Mesothelial cell of epicardium (in vitro differentiated cells): ENCODE measurements at places on chromosomes 1 and 21.

GRCh38 chr1:91153341-91153740, 131.5 kb upstream of the ZNF644 start:
- DNase-seq, result no peak

- no peak for DNase-seq
Measured at GRCh38 chr1:10046356-10047085, 13.8 kb downstream of the UBE4B start.

DNA sequence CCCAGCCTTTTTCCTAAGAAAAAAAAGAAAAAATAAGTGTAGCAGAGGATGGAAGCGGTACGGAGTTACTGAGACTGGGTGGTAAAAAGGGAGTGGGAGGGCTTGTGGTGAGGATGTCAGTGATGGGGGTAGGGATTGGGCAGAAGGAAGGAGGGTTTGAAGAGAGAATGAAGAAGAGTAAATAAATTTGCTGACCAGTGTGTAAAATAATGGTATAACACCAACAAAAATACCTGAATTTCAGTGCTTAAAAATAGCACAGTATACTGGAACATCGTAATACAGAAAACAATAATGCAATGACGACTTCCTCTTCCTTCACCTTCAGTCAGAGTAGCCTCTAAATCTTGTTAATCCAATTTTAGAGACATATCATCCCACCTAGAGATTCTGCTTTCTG, 18.8 kb upstream of the SYPL2 start:
- DNase-seq, result no peak

GRCh38 chr1:39969531-39970270, 14.8 kb downstream of the MFSD2A start:
- DNase-seq, result no peak

- DNase-seq, result no peak
Measured at GRCh38 chr1:10173582-10173981, 36.8 kb upstream of the KIF1B start.

- DNase-seq, result no peak
Measured at GRCh38 chr1:188386161-188386560, 1557.4 kb downstream of the PLA2G4A start.

DNA sequence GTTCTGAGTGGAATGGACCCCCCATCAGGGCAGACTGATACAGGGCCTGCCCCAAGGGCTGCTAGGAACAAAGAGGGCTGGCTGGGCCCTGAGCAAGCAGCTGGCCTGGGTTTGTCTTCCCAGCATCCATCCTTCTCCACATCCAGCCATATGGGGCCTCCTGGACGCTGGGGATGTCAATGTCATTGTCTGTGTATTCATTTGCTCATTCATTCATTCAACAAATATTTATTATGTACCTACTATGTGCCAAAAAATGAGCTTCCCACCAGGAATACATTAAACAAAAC, 15.6 kb upstream of the ECE1 start:
- DNase-seq, result no peak

DNA sequence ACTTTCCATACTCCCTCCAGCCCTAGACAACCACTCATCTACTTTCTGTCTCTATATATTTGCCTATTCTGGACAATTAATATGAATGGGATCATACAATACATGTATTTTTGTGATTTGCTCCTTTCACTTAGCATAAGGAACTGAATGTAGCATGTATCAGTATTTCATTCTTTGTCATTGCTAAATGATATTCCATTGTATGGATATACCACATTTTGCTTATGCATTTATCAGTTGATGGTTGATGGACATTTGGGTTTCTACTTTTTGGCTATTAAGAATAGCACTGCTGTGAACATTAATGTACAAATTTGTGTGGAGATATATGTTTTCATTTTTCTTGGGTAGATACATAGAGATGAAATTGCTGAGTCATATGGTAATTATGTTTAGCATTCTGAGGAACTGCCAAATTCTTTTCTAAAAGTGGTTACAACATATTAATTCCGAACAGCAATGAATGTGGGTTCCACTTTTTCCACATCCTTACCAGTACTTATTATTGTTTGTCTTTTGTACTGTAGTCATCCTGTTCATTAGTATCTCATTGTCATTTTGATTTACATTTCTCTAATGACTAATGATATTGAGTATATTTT, 121.0 kb downstream of the LRRC40 start:
- no peak for DNase-seq

GRCh38 chr1:22854688-22855565, 117.7 kb downstream of the LACTBL1 start:
- no peak for DNase-seq

- no peak for DNase-seq
Measured at GRCh38 chr1:145917595-145917994, 922 bp downstream of the PEX11B start.

DNA sequence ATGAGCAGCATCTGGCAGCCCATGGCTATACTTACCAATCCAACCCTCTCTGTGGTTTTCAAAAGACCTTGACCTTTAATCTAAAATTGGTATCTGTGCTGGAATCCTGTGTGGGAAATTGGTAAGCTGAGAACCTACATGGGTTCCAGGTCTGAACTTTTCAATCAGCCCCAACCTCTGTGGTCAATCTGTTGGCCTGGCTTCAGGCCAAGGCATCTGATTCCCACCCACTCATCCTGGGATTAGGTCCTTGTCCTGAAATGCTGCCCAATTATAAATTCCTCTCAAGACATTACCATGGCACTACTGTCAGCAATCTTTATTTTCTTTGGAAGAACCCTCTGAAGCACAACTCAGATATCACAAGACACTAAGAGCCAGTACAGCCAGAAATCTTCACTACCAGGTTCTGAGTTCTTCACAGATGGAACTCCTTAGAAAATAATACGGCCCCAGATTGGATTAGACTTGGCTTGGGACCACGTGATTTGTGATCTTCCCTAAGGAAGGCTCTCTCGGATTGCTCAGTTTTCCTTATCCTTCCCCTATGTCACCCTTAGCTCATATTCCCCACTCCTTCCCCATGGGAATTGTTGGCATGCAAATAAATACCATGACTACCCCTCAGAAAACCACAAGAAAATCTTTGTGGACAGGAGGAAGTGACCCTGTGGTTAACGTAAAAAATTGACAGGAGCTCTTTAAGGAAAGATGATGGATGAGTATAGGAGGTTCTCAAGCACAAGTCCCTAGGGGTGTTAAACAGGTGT, 207.9 kb upstream of the ST6GALNAC5 start:
- DNase-seq, result no peak

GRCh38 chr1:38208716-38209632, 162.4 kb upstream of the POU3F1 start:
- no peak for DNase-seq

DNA sequence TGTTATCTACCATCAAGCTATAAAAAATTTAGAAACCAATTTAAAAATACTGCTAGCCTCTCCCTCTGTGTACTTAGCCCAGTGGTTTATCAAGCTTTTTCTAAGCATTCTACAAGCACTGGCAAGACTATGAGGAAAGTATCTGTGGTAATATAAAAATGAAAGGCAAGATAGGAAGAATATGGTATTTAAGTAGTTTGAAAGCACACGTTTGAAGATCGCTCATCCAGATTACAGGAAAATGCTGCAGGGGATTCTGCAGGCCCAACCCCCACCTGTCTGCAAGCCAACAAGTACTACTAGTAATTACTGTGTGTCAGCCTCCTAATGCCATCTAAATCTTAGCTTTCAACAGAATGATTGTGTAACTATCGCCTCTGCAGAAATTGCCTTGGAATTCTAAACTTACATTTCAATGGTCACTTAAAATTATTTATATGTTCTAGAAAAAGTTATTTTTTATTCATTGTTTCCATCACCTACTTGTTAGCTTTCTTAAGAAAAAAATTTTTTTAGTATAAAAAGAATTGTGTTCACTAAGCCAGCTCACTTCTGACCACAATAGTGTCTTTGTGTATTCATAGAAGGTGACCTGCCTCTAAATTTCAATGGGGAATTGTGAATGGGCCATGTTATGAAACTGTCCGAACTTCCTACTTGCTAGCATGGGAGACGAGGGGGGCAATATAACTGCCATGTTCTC, 8.5 kb downstream of the ERRFI1 start:
- DNase-seq, result peak; percentile 47

- DNase-seq, result no peak
Measured at GRCh38 chr1:30685796-30686165, 37.6 kb downstream of the MATN1 start.

GRCh38 chr1:162573136-162573535, 11.6 kb downstream of the UAP1 start:
- no peak for DNase-seq

- DNase-seq, result no peak
Measured at GRCh38 chr21:41321211-41321907, 4.8 kb downstream of the FAM3B start.

- no peak for DNase-seq
Measured at GRCh38 chr1:53066891-53067738, 5.1 kb downstream of the PODN start.

GRCh38 chr1:90510143-90510542, 207.0 kb downstream of the BARHL2 start:
- no peak for DNase-seq

- no peak for DNase-seq
Measured at GRCh38 chr1:248844526-248844925, 6.5 kb downstream of the ZNF672 start.

DNA sequence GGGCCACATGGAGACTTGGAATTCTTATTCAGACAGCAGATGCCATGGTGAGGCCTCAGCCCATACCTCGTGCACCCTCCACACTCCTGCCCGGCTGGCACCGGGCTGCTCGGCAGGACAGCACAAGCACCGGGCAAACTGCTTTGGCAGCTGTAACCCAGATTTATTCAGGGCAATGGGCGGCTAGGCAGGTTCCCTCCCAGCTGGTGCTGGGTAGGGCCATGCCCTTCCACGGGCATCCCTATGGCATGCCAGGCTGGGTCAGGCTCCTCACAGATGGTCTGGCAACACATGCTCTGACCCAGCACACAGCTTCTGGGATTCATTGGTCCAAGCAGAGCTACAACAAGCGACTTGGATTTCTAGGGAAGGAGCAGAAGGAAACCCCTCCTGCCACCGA, 53.4 kb downstream of the ATP1A1 start:
- DNase-seq, result no peak

DNA sequence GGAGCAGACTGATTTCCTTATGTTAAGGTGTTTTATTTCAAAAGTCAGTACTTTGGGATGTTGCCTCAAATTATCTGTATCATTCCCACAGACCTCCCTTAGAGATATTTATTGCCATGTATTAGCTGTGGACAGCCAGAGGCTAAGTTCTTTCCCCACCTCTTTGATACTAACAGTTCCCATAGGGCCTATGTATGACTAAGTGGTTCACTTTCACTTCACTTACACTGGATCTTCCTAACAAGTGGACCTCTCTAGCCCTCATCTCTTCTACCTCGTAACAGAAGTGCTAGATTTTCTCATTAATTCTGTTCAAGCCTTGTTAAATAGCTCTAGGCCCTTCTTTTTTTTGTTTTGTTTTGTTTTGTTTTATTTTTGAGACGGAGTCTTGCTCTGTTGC, 6.2 kb downstream of the TRAF5 start:
- no peak for DNase-seq

GRCh38 chr1:38095454-38095931, 48.9 kb upstream of the POU3F1 start:
- DNase-seq, result no peak

DNA sequence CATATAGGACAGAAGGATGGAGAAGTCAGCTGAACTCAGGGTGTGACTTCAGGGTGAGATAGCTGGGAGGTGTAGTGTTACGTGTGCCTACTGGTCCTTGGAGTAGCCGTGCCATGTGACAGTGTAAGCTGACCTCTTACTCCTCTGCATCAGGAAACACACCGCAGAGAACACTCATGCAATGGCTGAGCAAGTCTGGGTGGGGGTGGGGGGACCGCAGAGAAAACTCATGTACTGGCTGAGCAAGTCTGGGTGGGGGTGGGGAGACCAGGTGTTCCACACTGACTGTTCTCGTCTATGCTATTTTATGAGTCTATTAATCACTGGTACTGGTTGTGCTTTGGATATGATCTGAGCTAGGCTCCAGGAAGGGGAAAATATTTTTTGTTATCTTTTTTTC, 233.1 kb downstream of the PAPPA2 start:
- DNase-seq, result no peak

GRCh38 chr1:205416322-205416721, 5.5 kb downstream of the LEMD1 start:
- DNase-seq, result no peak

GRCh38 chr1:44408212-44408582, 3.1 kb downstream of the RNF220 start:
- DNase-seq, result peak; percentile 43

- no peak for DNase-seq
Measured at GRCh38 chr1:209458921-209459320, 124.6 kb upstream of the CAMK1G start.

GRCh38 chr1:8426996-8427395, 109.1 kb downstream of the SLC45A1 start:
- DNase-seq, result no peak

DNA sequence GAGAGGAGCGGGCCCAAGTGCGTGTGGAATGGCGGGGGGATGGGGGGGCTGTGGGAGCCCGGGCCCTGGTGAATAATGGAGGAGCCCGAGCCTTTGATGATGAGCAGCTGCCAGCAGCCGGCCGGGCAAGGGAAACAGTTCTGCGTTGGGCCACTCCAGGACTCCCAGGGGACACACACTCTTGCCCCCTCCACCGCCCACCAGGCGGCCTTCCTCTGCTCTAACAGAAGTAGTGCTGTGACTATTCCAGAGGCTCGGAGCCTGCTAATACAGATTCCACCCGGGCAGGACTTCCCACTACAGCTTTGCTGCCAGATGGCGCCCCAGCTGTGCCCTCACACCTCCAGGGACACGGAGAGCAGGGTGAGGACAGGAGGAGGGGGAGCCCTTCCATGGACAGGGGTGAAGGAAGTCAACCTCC, 48.2 kb upstream of the LRP8 start:
- peak; percentile 37 for DNase-seq

DNA sequence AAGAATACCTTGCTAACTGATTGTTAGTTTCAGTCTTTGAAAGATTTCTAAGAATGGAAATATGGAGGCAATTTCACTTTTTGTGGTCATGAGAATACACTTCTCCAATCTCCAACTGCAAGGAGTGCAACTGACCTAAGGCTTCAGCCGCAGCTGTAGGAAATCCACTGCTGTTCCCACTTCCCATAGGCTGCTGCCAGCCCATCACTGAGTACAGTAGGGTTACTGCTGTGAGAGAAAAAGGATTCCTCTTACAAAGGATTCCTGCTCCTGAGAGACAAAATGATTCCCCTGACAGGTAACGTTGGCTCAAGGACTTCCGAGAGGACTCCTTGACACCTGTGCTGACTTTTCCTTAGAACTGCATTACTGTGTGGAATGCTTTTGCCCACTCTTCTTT, 87.4 kb downstream of the ADGRL4 start:
- DNase-seq, result no peak

DNA sequence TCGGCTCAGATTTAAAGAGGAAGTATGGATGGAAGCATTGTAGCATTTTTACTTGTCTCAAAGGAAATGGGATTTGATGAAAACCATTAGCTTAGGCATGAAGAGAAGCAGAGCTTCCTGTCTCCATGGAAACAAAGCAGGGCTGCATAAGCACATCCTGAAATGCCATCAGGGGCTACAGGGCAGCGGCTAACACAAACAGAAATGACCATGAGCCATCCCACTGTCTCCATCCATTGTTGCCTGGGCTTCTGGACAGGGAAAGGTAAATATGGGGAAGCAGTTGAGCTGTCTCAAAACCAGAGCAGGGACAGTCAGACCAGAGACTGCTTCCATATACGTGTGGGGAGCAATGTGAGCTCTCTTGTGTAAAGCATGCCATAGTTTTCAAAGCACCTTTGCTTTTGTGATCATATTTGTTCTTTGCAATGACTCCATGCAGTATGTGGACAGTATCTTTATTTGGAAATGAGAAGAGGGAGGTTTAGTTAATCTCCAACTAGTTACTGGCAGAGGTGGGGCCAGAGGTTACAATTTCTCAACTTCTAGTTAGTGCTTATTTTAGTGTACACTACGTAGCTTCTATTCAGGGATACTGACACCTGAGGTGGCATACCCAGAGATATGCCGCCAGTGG, 176.1 kb downstream of the CACNA1E start:
- no peak for DNase-seq
